ENCODE measurements at places on chromosomes 4 and X.

DNA sequence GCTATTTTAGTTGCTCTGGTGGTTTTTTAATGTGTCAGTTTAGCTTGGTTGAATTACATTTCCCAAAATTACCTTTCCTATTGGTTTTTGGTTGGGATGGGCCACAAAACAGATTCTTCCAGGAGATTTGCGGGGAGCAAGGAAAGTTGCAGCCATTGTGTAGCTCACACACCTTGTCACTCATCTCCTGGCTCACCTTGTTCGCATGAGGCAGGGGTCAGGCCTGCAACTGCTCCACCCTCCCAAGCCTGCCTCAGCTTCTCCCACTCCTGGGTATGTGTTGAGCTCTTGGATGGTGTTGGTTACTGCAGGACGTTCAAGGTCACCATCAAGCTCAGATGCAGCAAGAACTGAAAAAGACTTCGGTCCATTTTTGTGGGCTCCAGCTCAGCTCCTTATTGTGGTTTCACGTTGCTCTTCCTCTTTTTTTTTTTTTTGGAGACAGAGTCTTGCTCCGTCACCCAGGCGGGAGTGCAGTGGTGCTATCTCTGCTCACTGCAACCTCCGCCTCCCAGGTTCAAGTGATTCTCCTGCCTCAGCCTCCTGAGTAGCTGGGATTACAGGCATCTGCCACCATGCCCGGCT lies 95.6 kb upstream of the METTL14 start:
- no peak for DNase-seq

DNA sequence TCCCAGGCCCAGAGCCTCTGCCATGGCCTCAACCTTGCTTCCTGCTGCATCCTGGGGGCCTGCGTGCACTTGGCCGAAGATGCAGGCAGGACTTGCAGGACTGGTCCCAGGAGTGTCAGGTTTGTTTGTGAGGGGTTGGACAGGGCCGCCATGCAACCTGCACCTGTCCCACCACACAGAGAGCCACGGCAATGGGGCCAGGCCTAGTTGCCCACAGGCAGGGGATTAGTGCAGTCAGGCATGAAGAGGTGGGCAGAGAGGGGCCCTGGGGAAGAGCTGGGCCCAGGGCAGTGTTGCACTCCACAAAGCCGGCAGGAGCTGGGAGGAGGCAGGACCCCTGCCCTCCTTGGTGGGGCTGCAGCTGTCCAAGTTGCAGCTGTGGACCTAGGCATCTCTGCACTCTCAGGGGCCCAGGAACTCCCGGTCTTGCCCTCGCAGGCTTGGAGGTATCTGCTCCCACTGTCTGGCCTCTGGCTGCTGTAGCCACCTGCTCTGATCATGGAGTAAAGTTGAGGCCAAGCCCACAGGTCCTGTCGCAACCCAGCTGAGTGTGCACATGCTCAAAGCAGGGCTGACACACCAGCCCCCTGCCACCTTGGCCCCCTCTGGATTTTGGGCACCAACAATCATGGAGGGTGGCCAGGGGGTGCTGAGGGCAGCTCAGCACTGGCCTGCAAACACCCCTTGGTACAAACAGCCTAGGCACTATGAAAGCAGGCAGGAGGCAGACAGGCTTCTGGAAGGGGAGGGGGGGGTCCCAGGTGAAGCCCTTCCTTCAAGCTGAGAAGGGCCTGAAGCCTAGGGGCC lies 190.4 kb upstream of the PCDH10 start:
- no peak for DNase-seq

DNA sequence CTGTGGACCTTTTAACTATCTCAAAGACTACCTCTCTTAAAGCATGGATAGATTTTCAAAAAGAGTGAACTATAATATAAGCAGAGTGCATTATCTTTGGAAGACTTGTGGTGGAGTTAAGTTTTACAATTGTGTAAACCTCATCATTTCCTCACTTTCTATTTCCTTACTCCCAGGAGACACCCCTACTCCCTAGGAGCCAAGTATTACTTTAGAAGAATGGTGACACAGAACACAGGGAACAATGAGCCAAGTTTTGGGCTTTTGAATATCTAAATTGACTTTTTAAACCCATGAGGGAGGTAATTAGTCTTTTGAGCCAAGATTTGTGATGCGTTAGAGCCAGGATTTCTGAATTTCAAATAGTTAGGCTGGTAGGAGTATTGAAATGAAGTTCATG lies 78.9 kb upstream of the UNC5C start:
- no peak for DNase-seq

- no peak for DNase-seq
Observed at GRCh38 chrX:101219864-101220346, 319 bp downstream of the DRP2 start.

DNA sequence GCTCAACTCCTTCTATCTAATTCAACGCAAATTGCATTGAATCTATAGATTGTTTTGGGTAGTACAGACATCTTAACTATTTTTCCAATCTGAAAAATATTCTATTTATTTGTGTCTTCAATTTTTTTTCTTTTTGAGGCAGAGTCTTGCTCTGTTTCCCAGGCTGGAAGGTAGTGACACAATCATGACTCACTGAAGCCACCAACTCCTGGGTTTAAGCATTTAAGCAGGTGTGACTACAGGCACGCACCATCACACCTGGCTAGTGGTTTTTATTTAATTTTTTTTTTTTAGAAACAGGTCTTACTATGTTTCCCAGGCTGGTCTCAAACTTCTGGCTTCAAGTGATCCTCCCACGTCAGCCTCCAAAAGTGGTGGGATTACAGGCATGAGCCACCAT lies 98.3 kb downstream of the GK start:
- DNase-seq: no peak

DNA sequence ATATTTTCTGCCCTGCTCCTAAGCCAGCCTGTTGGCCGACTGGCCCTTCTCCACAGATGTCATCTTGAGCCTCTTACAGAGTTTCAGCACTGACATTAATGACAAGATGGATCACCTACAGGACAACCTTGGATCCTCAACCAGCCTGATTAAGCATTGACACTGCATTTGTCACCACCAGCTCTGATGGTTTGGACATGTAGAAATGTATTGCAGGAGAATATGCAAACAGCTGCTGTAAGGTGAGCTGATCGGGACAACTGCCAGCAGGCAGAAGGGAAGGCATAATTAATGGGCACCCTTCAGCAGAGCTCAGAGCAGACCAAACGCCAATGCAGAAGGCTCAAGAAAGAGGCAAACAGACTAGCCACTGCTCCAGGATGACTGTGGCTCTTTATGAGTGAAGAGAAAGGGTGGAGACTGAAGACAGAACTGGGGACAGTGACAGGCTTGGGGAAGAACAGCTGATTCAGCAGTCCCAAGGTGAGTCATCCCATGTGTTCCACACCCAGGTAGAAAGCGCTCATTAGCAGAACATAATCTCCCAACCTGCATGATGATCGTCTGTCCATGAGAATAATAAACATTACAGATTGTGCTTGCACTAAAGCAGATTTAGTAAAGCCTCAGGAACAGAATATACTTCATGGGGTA lies 6.7 kb downstream of the CORIN start:
- no peak for DNase-seq

GRCh38 chr4:73573794-73574528 lies 46.3 kb downstream of the RASSF6 start:
- peak; percentile 27 for DNase-seq

DNA sequence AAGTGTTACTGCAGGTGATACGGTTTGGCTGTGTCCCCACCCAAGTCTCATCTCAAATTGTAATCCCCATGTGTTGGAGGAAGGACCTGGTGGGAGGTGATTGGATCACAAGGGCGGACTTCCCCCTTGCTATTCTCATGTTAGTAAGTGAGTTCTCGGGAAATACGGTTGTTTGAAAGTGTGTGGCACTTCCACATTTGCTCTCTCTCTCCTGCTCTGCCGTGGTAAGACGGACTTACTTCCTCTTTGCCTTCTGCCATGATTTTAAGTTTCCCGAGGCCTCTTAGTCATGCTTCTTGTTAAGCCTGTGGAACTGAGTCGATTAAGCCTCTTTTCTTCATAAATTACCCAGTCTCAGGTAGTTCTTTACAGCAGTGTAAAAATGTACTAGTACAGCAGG lies 65.2 kb upstream of the SLC7A11 start:
- no peak for DNase-seq

GRCh38 chr4:53349091-53349491 lies 16.8 kb downstream of the SCFD2 start:
- no peak for DNase-seq

DNA sequence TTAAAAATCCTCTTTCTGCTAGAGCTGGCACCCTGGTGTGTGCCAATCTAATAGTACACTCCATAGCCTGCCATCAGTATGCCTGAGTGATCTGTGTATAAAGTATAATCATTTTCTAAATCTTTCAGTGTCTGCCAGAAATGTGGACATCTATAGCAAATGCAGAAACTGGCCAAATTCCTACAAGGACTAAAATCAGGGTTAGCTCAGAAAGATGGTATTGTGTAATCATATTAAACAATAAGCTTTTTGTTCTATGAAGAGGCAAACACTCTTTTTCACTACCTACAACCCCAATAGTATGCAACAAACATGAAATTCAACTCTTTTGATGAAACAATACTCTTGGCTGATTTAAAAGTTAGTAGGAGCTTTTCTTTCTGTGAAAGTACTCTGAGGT lies 7.7 kb upstream of the TXLNG start:
- no peak for DNase-seq

DNA sequence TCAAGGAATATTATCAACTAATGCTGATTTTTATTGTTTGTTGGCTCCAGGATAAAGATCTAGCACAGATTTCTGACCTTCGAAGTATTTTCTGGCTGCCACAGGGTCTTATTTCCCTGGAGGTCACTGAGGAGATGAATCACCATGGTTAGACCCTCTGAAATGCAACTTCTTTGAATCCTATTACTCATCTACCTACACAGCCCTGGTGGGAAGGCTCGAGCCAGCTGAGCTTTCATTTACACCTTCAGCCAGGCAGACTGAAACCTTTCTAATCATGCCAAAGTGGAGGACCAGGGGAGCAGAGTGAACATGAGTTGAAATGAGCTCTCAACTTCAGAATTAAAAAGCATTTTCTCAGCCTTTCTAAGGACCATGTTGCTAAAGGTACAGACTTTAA lies 130.5 kb downstream of the SMIM20 start:
- no peak for DNase-seq

GRCh38 chr4:67160394-67160793 lies 384.9 kb downstream of the CENPC start:
- DNase-seq: no peak

DNA sequence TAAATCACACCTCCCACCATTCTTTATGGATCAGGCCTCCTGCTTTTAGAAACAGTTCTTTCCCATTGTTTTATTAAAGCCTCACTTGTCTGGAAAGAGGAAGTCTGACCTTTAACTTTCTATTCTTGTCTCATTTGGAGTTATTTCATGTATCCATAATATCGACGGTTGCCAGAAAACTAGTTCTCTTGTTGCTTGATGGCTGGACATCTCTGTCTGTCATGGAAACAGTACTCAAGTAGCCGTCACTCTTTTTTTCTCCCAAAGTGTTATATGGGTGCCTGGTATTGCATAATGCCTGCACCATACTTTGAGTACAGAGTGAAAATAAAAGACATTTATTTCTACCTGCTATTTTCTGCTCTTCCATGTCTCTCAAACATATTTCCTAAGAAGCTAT lies 61.4 kb downstream of the PHEX start:
- DNase-seq: no peak

DNA sequence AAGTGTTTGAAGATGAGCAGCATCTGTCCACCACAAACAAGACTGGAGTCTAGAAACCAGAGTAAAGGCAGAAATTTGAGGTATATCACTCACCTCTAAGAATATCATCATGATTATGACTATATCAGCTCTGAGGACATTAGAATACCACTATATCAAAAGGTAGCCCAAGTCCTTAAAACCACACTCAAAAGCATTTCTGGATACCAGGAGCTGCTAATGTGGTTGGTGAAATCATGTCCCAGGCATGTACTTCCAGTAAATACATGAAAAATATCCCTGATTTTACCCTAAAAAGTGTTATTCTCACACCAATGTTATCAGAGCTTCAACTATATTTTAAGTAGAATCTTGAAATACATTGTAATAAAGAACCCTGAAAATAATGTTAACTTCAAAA lies 136.3 kb upstream of the SMAD1 start:
- DNase-seq: no peak

- DNase-seq: no peak
Observed at GRCh38 chr4:108433832-108434231, 186.5 kb upstream of the RPL34 start.

DNA sequence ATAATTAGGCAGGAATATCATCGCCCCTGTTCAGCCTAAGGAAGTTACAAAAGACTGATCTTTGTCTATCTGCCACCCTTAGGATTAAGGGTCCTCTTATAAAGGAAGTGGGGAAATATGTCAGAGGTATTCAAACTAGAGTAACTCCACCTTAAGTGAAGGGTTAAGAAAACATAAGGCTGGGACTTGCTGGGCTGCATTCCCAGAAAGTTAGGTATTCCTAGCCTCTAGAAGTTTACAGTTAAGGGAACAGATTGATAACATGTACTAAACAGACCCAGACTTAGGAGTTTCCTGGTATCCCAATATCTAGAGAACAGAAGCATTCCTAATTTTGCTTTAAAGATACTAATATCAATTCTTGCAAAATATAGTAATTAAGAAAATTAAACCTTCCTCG lies 6.0 kb downstream of the CXCL2 start:
- DNase-seq: no peak

- DNase-seq: no peak
Observed at GRCh38 chr4:164412246-164412645, 341.7 kb upstream of the SMIM31 start.

DNA sequence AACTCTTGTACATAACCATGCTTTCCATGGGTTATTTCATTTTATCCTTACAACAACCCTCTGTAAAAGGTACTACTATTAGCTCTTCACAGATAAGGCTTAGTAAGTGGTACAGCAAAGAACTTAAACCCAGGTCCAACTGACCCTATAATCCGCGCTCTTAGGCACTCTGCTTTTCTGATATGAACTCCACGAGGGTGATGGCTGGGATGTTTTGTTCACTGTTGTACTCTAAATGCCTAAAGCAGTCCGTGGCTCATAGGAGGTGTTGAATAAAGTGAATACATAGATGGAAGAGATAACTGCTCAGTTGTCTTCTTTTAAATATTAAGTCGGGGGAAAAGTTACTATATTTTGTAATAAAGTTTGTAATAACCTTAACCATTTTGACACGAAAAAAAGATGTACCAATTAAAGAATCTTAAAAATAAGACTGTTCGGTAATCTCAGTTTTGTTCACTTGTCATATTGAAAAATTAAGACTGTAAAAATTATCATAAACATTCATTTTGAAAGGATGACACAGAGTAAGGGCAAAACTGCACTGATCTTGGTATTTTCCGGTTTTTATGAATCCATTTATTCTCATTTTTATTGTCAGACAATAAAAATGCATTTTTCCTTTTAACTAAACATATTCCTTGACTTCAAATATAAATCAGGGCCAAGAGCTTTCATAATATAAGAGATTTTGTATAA lies 166.5 kb downstream of the FBXW7 start:
- no peak for DNase-seq

GRCh38 chr4:80249144-80249543 lies 17.3 kb upstream of the FGF5 start:
- no peak for DNase-seq
